Mononuclear cell (primary cell): ENCODE measurements at places on chromosomes 3 and 15. TPM values are rescaled to one million over a fixed set of nuclear protein-coding genes. Genes with fewer than 3 reads are reported as not detected.

Gene NR1I2
- total RNA-seq, result not detected

Gene SCN11A
- total RNA-seq, result under 0.01 TPM

Gene EIF4E3
- 21.1 TPM for total RNA-seq

Gene LRTM1
- not detected for total RNA-seq

Gene CEMIP
- total RNA-seq, result 0.21 TPM

Gene ECE2
- total RNA-seq, result not detected

Gene HRG
- total RNA-seq, result not detected
